ENCODE measurements at places on chromosomes 5 and 9. TPM values are rescaled to one million over a fixed set of nuclear protein-coding genes. Genes with fewer than 3 reads are reported as not detected.

The COL15A1 gene
- 58.4 TPM for total RNA-seq

The OBP2B gene
- total RNA-seq, result not detected

- H3K4me1 ChIP-seq, result no peaks in the 10 kb centered on the region
- no peak for DNase-seq
- peak overlapping the region; percentile 74 for H3K27ac ChIP-seq
These were observed 70.2 kb downstream of the PRUNE2 start for GRCh38 chr9:76835571-76836283.

DNA sequence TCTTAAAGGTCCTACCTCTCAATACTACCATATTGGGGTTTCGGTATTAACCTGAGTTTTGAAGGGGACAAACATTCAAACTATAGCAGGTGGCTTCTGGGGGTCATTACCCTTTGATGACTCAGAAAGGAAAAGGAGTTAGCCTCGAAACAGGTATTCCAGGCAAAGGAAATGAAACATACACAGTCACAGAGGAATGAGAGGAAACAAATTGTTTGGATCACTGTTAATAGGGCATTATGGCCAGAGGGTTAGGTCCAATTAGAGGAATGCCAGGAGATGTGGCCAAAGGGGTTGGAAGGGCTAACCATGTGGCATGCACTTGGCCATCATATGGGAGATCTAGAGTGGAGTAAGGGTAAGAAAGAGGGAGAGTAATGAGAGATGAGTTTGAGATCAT, 23.9 kb upstream of the NIM1K start:
- DNase-seq, result no peak
- H3K27me3 ChIP-seq, result no peaks in the 10 kb centered on the region
- no peaks in the 10 kb centered on the region for H3K36me3 ChIP-seq
- no peak overlapping the region for H3K27ac ChIP-seq
- H3K4me1 ChIP-seq, result no peaks in the 10 kb centered on the region

- H3K4me3 ChIP-seq, result no peak overlapping the region
- no peaks in the 10 kb centered on the region for H3K27me3 ChIP-seq
- no peak for DNase-seq
These were observed 70.5 kb downstream of the DMRT2 start for GRCh38 chr9:1120500-1121165.

- H3K27ac ChIP-seq, result no peak overlapping the region
- no peak for DNase-seq
- no peak overlapping the region for H3K4me3 ChIP-seq
- H3K27me3 ChIP-seq, result no peaks in the 10 kb centered on the region
- H3K36me3 ChIP-seq, result no peaks in the 10 kb centered on the region
These were observed 28.0 kb upstream of the NPR3 start for GRCh38 chr5:32683125-32683524.
